GOT3 (cell line): ENCODE measurements at places on chromosomes 16 and 17.

GRCh38 chr17:48498164-48498850 is 32.5 kb downstream of the HOXB1 start:
- DNase-seq: no peak

DNA sequence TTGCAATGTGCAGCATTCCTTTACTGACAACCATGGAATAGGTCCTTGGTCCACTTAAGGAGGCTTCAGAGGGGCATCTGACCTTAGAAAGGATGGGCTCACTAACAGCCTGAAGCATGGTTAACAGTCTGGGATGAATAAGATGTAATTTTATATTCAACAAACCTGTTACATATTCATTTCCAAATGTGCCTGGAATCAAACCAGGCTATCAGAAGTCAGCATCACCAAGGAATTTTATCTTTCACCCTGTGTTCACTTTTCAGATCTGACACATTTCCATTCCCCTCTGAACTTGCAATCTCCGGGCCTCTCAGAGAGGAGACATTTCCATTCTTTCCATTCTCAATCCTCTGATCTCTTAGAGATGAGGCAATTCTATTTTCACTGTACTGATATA is 62.4 kb downstream of the SNX11 start:
- DNase-seq: no peak

- no peak for DNase-seq
These were observed 438.2 kb downstream of the HS3ST4 start for GRCh38 chr16:26129997-26130396.

DNA sequence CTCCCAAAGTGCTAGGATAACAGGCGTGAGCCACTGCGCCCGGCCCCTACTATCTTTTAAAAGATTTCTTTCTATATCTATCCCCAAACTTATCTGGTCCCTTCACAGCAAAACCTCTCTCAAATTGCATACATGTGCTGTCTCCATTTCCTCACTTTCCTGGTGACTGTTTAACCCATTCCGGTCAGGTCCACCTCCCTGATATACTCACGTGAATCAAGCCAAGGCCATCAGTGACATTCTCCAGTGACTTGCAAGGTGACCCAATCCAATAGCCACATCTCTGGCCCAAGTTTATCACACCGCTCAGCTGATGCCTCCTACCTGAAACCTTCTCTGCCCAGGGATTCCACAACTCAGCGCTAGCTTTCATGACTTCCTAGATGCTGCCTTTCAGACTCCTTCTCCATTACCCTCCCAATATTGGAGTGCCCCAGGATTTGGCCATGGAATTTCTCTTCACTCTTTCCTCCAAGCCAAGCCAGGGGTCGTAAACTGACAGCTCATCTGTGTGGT is 1.4 kb upstream of the CTCF start:
- DNase-seq: no peak

- DNase-seq: no peak
These were observed 674 bp downstream of the PPP1R27 start for GRCh38 chr17:81833921-81834830.

GRCh38 chr17:1959871-1960544 is 65.1 kb downstream of the RTN4RL1 start:
- no peak for DNase-seq

GRCh38 chr17:79051306-79051705 is 23.3 kb upstream of the ENGASE start:
- no peak for DNase-seq

DNA sequence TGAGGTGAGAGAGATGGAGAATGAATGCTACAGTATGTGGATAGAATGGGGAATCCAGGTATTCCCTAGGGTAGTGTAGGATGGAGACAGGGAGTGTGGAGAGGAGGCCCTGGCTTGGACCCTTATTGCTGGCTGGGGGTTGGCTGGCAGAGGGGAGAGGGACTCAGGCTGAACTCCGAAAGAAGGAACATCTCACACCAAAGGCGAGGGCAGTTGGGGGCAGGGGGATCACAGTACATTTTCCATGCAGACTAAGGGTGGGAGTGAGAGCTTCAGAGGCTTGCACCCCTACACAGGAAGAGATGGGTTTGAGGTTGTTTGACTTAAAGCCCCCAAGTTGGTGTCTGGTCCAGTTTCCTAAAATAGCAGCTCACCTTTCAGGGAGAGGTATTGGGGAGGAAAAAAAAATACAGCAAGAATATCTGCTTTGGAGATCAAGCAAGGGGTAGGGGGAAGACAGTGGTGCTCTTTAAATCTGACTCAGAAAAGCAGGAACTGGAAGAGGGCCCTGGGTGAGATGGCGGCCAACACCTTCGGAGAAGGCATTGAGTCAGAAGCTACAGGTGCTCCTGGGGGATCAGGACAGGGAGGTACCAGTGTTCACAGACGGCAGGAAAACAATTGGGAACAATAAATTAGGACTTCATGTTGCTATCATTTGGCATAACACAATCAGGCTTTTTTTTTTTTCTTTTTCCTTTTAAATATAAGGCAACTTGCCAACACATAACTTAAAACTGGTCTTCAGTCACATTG is 12.4 kb downstream of the TRAF4 start:
- no peak for DNase-seq

DNA sequence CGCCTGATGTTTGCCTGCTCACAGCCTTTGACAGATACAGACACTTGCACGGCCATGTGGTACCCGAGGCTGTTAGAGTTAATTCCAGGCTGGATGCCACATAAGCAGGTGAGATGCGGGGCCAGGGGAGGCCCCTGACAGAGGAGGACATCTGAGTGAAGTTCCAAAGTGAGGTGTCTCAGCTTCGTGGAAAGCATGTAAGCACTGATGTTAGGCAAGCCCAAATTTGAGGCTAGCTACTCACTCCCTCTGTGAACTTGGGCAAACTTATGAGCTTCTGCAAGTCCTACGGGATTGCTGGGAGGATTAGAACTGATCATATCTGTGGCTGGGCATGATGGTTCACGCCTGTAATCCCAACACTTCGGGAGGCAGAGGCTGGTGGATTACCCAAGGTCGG is 39.3 kb upstream of the MARCHF10 start:
- DNase-seq: no peak

GRCh38 chr17:2237521-2237921 is 66.1 kb downstream of the SMG6 start:
- no peak for DNase-seq

GRCh38 chr16:2967211-2967631 is 1.9 kb upstream of the PAQR4 start:
- no peak for DNase-seq

GRCh38 chr17:19877364-19877945 is 9.7 kb upstream of the ULK2 start:
- DNase-seq: no peak

GRCh38 chr17:31534223-31534888 is 142.9 kb downstream of the RAB11FIP4 start:
- no peak for DNase-seq

DNA sequence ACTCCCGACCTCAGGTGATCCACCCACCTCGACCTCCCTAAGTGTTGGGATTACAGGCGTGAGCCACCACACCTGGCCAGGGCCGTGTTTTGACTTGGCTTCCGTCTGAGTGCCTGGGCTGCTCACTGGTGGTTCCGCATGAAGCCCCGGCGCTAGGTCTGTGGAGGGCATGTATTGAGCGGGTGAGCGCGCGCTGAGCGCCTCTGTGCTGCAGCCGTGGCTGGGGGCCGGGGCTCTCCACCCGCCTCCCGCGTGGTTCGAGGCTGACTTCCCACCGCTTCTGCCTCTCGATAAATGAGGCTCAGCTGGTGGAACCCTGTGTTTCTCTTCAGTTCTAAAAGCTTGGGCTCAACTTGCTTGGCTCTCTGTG is 38.9 kb upstream of the ATP2A3 start:
- DNase-seq: no peak

DNA sequence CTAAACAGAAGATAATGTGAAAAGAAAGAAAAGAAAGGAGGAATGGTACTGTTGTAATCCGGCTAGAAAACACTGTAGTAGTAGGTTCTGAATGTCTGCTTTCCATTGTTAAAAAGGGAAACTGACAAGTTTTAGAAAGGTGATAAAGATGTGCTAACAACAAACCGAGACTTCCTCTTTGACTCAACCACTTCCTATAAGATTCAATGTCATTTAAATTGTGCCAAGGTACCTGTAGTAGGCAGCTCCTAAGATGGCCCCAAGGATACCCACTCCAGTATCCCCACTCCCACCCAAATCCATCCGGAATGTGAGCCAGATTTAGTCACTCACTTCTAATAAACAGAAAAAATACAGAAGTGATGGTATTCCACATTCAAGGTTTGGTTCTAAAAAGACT is 31.2 kb downstream of the XYLT1 start:
- DNase-seq: no peak

GRCh38 chr16:74661064-74661463 is 5.6 kb downstream of the RFWD3 start:
- no peak for DNase-seq

DNA sequence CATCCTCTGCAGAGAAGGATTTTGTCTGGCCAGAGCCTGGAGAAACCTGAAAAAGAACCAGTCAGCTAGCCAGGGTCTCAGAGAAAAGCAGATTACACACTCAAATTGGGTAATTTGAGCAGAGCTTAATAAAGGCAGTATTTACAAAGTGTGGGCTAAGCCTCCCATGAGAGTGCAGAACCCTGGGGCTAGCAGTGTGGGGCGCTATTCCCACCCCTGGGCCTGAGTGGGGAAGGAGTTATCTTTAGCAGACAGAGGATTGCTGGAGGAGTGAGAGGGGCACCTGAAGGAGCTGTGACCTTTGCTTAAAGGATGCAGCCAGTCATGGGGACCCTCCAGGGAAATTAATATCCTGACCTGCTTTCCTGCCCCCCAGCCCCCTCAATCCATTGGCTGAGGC is 46.2 kb downstream of the SNX20 start:
- DNase-seq: no peak

DNA sequence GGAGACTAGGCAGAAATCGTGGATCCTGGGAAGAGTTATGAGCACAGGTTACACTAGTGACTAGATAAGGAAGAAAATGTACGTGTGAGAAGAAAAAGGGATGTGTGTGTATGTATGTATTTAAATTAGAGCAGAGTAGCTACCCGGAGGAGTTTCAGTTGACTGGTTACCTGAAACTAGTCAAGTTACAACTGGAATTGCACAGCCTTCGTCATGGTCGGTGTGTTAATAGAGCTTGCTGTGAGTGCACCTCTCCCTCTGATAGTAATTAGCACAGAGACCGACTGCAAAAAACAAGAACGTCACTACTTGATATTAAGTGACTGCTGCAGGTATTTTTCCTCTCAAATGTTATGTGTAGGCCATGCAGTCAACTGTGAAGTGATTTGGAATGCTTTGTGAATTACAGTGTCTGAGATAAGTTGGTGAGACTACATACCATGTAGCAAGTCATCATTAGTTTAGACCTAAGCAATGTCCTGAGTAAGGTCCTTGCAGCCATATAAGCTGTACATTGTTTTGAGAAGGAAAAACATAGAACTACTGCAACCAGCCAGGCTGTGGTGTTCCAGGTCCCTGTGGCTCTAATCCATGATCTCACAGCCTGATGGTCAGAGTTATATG is 95.7 kb downstream of the WNT3 start:
- no peak for DNase-seq

GRCh38 chr16:19375561-19376158 is 42.0 kb upstream of the TMC5 start:
- no peak for DNase-seq

DNA sequence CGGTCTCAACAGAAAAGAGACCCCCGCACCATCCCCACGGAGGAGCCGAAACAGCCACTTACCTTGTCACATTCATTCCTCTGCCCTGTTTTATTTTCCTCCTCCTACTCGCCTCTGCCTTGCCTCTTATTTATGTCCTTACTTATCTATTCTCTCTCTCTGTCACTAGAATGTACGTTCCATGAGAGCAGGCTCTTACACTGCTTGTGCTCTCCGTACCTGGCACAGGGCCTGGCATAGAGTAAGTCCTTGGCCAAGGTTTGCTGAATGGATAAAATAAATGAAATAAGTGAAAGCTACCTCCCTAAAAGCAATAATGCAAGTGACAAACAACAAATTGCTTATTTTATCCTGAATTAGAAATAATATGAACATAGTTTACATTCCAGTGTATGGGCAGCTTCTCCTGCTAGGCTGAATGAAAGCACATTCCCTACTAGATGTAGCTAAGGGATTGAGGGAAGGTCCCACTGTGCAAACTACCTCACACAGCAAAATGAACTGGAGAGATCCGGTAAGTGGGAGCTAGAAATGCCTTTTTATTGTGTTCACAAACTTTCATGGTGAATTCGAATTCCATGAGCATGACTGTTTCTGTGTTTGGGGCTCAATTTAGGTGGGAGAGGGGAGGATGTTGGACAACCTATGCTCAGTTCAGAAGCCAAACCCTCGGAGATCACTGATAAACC is 173.1 kb downstream of the PARN start:
- DNase-seq: no peak
